ENCODE measurements at places on chromosomes 11 and 22.

DNA sequence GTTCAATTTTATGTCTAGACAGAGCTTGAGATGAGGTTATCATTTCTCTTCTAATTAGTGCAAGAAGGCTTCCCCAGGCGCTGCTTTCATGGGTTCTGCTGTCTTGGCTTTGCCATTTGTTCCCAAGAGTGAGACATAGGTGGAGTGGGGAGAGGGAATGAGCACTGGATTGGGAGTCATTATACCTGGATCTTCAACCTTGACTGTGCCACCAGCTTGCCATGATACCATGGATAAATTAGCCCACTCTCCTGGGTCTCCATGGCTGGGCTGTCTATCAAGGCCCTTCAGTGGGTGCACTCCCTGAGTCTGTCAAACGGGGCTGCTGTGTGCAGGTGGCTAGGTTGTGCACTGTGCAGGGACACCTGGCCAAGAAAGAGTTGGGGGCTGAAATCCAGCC, 15.6 kb upstream of the NECTIN1 start:
- no peak for DNase-seq

- DNase-seq = peak; percentile 57
Observed at GRCh38 chr11:122096272-122097112, 19.5 kb downstream of the BLID start.

DNA sequence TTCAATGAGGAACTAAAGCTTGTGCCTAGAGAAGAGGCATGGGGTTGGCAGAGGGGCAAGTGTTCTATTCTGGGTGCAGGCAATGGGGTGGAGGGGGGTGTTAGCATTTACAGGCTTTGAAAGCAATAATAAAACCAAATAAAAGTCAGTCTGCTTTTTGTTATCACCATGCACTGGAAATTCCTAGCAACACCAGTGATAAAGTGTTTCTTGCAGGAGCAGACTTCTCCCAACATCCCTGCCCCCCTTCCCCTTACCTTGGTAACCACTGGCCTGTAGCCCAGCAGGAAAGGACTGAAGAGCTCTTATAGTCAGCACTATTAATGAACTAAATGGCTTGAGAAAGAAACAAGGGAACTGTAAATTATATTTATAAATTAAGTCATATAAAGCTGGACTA, 65.2 kb upstream of the SESN3 start:
- DNase-seq = peak; percentile 66

DNA sequence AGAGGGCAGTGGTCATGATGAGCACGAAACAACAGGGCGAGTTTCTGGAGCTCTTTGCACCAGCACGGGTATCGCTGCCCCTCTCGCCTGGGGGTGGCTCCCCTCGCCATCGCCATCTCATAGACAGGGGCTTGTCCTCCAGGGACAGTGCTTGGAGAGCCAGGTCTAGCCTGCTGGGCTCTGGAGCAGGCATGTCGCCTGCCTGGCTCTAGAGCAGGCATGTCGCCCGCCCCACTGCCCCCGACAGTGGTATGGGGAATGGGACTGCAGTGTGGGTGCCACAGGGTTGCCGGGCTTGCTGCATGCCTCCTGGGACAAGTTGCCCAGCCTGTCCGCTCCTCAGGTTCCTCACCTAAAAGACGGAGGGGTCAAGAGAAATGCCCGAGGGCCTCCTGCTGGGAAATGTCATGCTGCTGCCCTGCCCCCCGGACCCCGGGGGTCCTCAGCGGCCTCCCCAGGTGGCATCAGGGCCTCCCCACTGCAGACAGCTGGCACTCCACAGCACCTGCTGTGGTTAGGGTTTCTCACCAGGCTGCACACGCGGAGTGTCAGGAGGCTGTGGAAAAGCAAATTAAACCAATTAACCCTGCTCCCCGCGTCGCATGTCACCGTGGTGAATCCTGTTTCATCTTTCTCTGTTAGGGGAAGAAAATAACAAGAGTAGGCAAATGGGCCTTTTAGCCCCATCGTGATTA, 403.0 kb downstream of the TBC1D22A start:
- DNase-seq = no peak

- DNase-seq = no peak
Observed at GRCh38 chr11:71339396-71339881, 87.1 kb upstream of the SHANK2 start.
